NCI-H187 treated with DMSO at 0.1 percent for 48 hours (cell line): ENCODE measurements at places on chromosomes 13 and 19.

DNA sequence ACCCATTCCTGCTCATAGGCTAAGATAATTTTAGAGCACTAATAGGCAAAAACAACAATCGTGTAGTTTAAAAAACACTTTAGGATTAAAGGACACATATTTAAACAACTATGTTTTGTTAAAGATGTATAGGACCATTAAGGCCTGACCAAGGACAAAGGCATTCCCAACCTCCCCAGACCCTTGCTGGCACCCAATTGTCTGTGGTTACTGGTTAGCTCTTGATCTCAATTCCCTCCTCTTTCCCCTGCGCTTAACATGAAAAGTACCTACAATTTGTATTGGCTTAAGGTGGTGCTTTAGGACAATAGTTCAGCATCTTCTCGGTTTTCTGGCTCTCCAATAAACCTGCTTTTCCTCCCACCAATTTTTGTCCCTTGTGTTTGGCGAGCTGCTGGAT is 51.0 kb downstream of the TEX26 start:
- DNase-seq: no peak

- DNase-seq: no peak
These were observed at the start of gene PNMA8A for GRCh38 chr19:46471116-46471733. Gene PNMA8A, minus strand, starts transcription at chr19:46471563. Its CDS starts 528 bp downstream, at chr19:46471035.

DNA sequence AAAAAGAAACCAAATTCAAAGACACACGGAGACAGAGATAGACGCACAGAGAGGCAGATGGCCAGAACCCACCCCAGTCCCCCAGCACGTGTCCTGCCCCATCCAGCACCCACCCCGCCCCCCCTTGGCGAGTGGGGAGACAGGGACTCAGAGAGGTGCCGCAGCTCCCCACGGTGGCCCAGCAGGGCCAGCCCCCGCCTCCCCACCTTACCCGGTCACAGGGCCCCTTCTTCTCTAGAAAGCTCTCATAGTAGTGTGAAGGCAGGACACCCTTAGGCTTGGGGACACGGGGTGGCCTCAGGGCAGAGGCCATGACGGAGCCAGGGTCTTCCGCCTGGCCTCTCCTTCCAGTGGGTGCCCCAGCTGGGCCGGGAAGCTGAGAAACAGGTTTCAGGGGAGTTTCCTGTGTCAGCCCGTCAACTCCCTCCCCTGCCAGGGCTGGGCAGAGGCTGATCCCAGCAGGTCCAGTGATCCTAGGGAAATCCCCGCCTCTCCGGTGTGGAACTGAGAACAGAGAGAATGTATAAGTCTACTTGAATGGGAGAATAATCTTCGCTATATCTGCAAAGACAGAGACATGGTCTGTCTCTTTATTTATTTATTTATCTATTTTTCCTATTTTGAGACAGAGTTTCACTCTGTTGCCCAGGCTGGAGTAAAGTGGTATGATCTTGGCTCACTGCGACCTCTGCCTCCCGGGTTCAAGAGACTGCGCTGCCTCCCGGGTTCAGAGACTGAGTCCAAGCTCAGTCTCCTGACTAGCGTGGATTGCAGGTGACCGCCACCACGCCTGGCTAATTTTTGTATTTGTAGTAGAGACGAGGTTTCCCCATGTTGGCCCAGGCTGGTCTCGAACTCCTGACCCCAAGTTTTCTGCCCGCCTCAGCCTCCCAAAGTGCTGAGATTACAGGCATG is at the start of gene STAP2:
Gene STAP2, minus strand, starts transcription at position 387 of the 915 bp plus-strand sequence. Its CDS starts 74 bp downstream, at position 313.
- no peak for DNase-seq

GRCh38 chr13:23411220-23411619 is 22.3 kb downstream of the SACS start:
- DNase-seq: no peak

DNA sequence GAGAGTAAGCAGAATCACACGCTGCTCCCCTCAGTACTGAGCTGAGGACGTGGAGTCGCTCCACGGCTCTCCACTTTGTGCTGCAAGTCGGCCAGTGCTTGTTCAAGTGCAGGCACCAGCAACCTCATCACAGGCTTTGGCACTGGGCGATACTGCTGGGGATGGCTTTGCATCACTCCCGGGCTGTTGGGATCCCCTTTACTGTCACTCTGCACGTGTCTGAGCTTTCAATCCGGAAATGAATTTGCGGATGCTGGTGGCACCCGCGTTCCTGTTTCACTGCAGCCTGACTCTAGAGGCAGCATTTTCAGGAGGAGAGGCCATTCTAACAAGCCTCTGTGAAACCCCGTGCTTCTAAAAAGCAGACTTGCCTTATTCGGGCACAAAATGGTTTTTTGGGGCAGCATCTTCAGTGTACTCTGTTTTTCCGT is 19.1 kb downstream of the SMARCA4 start:
- no peak for DNase-seq
